ENCODE measurements at places on chromosomes 16 and 17.

- no peak for DNase-seq
Measured at GRCh38 chr16:77974883-77975282, 47.5 kb upstream of the CLEC3A start.

DNA sequence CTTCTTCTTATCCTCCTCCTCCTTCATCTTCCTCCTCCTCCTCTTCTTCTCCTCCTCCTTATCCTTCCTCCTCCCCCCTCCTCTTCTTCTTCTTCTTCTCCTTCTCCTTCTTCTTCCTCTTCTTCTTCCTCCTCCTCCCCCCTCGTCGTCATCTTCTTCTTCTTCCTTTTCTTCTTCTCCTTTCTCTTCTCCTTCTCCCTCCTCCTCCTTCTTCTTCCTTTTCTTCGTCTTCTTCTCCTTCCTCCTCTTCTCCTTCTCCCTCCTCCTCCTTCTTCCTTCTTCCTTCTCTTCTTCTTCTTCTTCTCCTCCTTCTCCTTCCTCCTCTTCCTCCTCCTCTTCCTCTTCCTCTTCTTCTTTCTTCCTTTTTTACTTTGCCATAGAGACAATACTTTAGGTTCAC is 5.1 kb upstream of the KRT23 start:
- DNase-seq, result no peak

DNA sequence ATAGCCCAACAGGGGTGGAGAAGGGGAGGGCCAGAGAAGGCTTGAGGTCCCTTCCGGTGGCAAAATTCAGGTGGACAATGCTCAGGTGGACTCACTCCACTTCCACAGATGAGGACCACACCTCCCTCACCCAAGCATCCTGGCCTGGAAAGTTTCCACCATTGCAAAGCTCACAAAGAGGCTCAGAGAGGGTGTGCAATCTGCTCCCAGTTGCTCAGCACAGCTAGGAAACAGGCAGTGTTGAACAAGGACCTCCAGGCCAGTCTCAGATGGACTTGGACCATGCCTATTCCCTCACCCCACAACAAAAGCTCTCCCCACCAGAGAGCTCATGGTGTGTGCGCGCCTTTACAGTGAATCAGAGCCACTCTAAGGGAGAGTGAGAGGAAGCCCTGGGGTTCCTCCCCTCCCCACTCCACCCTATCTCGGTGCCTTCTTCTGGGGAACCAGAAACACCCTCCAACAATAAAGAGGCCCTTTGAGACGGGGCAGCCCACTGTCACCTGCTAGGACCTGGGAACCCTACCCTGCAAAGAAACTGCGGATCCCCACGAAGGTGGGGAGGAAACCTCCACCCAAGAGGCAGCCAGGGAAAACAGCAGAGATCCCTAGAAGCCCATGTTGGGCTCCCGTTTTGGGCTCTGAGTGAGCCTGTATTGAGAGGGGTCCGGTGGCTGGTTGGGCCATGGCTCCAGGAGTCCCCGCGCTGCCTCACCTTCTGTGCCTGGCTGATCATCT is 1.6 kb downstream of the FAM83G start:
- peak; percentile 33 for DNase-seq

GRCh38 chr17:441155-441950 is 88.7 kb upstream of the RPH3AL start:
- no peak for DNase-seq

DNA sequence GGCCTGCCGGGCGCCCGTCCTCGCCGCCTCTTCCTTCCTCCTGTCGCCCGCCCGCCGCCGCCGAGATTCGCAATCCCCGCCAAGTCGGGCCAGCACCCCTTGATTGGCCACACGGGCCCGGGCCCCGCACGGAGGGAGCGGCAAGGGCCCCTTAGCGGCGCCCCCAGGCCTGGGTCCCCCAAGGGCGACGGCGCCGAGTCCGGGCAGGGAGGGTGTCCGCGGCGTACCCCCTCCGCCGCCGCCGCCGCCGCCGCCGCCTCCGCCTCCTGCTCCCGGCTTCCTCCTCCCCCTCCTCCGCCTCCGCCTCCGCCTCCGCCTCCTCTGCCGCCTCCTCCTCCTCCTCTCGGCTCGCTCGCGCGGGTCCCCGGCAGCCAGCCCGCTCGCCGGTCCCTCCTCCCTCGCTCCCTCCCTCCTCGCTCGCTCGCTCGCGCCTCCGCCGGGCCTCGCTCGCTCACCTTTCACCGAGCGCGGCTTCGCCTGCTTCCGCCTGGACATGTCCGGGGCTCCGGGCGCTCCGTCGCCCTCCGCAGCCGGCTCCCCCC is 561 bp downstream of the ZNF423 start:
- DNase-seq, result peak; percentile 71

DNA sequence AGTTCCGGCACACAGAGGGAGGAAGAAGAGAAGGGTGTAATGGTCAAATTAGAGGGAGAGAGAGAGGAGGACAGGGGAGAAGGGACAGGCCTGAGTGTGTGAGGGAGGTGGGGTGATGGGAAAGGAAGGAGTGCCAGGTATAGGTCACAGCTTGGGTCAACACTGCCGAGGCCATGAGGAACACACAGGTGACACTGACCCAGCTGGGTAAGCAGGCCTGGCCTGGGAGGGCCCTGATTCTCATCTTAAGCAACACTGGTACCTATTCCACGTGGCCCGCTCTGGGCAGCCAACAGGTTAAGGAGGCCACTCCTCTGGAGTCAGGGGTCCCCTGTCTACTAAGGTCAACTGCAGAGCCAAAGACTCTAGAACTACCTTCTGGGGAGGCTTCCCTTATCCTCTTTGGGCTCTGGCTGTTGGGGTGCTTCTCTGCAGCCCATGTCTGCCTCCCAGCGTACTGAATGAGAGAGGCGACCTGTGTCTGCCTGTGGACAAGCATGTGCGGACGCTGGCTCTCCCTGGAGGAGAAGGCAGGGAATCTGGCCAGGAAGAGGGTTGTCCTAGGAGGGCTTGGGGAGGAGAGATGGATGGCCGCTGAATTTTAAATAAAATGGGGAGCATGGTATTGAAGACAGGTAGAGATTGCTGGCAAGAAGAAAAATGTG is 57.6 kb downstream of the RGS9 start:
- DNase-seq, result no peak
